ENCODE measurements at places on chromosomes 5 and 9.

GRCh38 chr5:108345541-108346171 is 36.2 kb downstream of the FBXL17 start:
- no peak for DNase-seq

GRCh38 chr9:109846776-109847175 is 66.8 kb downstream of the PALM2AKAP2 start:
- DNase-seq, result no peak

DNA sequence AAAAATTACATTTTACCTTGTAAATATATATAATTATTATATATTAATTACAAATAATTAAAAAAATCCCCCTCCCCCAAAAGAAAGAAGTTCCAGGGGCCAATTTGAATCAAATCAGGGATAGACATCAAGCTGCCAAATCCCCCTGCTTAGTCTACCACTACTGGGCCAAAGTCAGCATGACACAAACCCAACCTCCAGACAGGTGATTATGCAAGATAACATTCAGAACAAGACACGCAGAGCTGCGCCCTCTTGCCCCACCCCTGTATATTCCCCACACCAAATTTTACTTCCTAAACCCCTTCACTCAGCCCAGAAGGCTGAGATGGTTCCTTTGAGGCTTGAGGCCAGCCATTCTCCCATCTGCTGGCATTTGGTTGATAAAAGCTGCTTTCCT is 2059.1 kb upstream of the CDH6 start:
- DNase-seq, result no peak

- no peak for DNase-seq
Observed at GRCh38 chr9:113546566-113546965, 83.0 kb downstream of the RGS3 start.

DNA sequence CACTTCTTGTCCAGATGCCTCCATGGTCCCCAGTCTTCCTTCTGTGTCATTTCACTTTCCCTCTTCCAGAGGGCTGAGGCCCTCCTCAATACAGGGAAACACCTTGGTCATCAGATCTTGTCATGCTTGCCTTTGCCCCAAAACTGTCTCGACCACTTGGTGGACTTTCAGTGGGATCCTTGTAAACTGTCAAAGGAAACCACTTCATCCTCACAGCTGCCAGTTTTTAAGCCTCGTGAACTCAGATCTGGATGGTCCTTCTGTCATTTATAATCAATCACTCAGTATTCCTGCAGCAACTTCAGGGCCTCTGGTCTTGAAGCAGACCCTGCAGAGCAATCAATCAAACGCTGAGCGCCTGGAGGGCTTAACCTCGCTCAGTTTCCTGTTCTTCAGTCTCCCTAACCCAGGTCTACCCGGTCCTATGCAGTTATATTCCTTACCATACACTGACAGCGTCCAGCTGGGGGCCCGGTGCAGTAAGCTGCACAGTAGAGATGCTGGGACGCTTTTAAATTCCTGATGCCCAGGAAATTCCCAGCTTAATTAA is 74.6 kb downstream of the GOLPH3 start:
- no peak for DNase-seq

DNA sequence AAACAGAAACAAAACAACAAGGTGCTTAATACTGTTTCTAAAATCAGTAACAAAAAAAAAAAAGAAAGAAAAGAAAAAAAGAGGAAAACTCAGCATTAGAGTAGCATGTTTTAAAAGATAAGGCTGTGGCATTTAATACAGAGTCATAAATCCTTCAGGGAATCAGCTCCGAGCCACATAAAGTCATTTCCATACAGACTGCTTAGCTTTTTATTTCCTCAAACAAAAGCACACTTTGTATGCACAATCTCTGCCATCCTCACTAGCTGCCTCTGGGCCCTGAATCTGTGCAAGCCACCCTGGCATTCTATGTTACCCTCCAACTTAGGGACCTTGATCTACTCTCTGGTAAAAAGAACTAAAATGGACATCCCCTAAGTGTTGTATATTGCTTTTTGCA is 87.6 kb downstream of the SEMA6A start:
- DNase-seq, result no peak

DNA sequence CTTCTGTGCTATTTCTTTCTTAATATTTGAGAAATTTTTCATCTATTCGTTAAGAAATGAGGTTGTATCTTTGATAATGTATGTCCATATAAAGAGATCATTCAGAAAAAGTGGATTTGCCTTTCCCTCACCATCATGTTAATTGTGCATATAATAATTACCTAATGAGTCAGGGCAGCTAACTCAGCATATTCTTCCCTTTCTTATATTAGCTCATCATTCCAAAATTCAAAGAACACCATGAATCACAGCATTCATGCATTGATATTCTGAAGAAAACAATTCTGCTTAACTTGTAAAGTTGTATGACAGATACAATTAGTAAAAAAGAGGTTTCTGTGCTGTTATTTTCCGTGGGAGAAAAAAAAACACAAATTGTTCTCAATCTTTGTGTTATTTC is 630.6 kb downstream of the TLE1 start:
- no peak for DNase-seq

DNA sequence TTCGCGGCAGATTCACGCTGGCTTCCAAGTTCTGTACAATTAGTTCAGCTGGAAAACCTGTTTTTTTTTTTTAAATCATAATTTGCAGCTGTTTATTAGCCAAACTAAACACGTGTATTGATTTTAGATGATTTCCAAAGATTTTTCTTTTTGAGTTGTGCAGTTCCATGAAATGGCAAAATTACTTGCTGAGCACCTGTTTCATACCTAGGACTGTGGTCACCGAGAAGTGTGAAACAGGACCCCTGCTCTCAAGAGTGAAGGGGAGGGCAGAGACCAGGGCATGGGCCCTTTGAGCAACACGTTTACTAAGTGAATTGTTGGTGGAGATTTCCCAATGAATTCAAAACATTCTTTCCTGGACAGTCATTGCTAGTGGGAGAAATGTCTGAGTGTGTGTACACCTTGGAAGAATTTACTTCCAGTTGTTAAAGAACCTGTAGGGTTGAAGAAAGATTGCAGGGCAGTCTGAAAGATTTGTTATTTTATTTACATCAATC is 688 bp downstream of the SNX24 start:
- no peak for DNase-seq

DNA sequence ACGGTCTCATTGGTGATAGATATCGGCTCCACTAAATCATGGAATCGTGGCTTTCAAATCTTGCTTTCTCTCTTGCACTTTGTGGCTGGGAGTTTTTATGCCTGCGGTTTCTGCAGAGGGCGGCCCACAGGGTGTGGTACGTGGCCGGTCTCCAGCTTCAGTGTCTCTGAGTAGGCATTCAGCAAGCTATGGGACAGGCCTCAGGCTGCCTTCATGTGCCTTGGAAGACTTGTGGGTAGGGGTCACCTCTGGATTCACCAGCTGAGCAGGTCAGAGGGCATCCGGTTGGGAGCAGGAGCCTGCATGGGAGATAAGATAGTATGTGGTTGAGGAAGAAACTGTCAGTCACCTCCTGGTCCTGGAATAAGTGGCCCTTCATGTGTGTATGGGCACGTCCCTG is 47.7 kb downstream of the AMBP start:
- DNase-seq, result no peak

DNA sequence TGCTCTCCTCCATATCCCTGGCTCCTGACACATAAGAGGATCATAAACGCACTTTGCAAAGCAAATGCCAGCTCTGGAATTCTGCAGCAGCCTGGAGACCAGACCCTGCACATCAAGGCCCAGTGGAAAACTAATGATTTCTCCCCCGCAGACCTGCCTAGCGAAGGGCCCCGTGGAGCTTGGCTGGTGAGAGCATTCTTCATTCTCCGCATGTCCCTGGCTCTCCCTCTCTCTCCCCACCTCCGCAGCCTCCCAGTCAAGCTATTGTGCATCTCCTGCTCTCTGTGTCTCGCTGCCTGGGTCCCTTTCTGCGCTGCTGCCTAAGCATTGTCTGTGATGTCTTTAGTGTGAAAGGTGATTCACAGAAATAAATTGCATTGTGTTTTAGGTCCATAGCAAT is 46.7 kb downstream of the GRIA1 start:
- DNase-seq, result no peak

- DNase-seq, result no peak
Observed at GRCh38 chr5:369151-369868, 47.8 kb downstream of the AHRR start.

DNA sequence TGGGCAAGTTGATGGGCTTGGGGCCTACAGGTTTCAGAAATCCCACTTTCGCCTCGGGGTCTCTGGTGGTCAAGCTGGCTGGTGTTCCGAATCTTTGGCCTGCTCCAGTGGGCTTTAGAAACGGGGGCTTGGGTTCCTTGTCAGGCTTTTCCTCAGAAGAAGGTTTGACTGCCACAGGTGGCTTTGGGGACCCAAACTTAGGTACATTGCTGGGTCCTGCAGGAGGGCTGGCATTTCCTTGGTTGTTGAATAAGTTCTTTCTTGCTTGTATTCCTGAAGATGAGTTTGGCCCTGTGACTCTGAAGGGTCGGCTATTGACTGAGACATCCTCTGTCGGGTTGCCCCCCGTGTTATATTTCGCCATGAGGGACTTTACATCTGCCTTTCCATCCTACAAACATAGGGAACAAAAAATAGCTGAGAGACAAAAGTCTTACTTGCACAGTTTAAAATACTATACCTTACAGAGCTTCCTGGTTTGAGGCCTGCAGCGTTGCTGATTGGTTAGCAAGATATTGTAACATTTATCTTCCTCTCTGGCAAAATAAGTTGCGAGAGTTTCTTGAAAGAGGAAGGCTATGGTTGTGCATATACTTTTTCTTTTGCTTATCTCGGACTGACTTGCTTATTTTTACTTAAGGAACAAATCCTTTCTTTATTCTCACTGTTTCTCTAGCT is 16.6 kb downstream of the FYB1 start:
- no peak for DNase-seq

DNA sequence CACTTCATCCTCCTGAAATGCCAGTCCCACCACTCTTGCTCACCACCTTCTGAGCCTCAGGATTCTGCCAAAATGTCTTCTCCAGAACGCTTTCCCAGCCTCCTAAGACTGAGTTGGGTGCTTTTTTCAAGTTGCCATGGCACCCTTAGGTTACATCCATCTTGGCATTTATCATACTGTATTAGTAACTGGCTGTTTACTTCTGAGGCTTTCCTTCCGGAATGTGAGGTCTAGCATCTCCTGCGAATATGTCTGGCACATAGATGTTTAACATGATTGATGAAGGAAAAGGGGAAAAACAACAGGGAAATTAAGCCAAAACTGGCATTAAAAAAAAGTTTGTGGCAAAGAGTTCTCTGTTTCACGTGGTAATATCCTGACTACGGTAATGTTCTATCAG is 24.9 kb downstream of the RNF130 start:
- no peak for DNase-seq

GRCh38 chr9:2158111-2158610 is 143.0 kb downstream of the SMARCA2 start:
- no peak for DNase-seq

GRCh38 chr5:83498585-83498984 is 27.0 kb downstream of the VCAN start:
- no peak for DNase-seq

- no peak for DNase-seq
Observed at GRCh38 chr5:74019923-74020322, 393.9 kb downstream of the ARHGEF28 start.

DNA sequence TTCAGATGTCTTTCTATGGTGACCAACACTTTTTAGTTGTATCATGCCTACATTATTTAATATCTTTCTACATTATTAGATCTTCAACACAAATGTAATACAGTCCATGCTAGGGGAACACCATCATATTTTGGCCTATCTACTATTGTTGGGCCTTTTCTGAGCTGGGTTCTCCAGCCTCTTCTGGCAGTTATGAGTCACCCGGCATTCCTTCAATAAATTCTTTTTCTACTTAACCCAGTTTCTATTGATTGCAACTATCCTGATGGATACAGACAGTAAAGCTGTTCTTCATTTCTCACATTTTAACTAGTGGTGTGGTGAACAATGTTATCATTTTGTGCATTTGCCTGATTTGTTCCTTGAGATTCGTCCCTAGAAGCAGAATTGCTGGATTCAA is 529.3 kb downstream of the BNC2 start:
- DNase-seq, result no peak

- DNase-seq, result no peak
Observed at GRCh38 chr9:125574126-125574877, 132.7 kb downstream of the MAPKAP1 start.

DNA sequence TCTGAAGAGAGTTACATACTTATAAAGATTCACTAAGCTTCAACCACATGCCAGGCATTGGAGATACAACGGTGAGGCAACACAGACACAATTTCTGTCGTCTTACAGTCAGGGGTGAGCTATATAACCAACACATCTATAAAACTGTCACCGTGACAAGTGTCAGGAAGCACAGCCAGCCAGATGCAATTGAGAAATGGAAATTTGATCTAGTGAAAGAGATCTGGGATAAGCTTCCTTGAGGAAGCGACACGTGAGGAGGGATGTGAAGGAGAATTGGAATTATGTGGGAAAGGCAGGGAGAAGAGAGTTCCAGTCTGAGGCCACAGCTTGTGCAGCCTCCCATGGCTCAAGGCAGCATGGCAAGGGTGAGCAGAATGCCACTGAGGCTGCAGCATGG is 50.9 kb upstream of the ZNF354B start:
- no peak for DNase-seq

DNA sequence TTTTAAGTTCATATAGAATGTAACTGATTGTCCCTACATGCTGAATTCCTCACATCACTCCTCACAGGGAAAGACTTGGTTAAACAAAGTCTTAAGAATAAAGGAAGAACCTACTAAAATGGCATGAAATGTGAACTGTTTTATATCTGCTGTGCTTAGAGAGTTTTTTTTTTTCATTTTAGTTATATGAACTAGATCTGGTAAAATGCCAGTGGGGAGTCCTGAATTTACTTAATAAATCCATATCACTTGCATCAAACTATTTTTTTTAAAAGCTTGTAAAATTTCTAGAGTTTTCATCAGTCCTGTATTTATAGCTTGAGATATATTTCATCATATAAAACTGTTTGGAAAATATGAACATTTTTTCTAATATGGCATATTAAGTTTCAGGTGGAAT is 1528.6 kb downstream of the EFNA5 start:
- DNase-seq, result no peak

DNA sequence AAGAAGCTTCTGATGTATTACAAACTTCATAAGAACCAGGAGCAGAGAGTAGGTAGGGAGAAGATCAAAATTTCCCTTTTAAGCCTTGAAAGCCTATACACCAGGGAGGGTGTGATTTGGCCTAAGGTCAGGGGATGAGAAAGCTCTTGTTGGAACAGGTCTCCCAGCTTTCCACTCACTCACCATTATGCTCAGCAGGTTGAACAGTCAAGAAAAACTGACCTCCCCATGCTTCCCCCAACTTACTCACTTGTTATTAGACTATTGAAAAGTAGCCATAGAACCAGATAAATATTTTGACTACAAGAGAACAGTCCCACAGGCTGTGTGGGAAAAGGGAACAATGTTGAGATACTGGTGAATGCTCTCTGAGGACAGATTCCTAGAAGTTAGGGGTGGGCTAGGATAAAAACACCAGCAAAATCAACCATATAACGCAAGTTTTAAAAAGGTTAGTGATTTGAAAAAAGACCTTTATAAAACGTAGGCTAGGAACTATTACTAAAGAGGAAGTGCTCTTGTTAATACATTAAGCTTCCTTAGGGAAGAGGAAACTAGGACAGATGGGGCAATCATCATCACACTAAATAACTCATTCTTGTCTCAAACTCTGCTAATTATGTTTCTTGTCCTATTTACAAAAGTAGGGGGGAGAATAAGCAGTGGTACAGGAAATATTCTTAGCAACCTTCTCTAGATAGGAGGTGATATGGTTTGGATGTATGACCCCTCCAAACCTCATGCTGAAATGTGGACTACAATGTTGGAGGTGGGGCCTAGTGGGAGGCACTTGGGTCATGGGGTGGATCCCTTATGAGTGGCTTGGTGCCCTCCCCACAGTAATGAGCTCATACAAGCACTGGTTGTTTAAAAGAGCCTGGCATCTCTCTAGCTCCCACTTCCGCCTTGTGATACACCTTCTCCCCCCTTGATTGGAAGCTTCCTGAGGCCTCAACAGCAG is 31.0 kb downstream of the PCDHGC5 start:
- no peak for DNase-seq

Measured in activated gamma-delta T cell treated with anti-CD3 and anti-CD28 coated beads, Interleukin-2, amount 50 U/mL, for 16 hours (primary cell).